BE2C (cell line): ENCODE measurements at places on chromosomes 5 and 9.

DNA sequence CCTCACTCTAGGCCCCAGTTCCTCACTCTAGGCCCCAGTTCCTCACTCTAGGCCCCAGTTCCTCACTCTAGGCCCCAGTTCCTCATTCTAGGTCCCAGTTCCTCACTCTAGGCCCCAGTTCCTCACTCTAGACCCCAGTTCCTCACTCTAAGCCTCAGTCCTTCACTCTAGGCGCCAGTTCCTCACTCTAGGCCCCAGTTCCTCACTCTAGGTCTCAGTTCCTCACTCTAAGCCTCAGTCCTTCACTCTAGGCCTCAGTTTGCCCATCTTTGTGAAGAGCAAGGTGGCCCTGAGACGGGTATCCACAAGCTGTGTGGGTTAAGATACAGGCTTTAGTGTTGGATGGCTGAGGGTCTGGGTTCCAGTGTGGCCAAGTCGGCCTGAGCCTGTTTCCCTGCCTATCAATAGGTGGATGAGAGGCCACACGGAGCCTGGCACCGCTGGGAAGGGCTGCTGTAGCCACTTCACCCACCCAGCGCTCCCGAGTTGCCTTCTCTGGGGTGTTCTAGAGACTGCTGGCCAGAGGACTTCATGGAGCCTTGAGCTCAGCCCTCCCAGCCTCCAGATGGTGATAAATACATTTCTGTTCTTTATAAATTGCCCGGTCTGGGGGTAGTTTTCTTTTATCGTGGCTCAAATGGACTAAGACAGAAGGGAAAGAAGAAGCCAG lies 150.2 kb downstream of the RXRA start:
- DNase-seq: no peak

GRCh38 chr5:178143246-178143645 lies 10.4 kb downstream of the NHP2 start:
- no peak for DNase-seq

GRCh38 chr5:103646698-103647614 lies 84.4 kb upstream of the NUDT12 start:
- DNase-seq: no peak

- DNase-seq: no peak
Measured at GRCh38 chr5:5291357-5291756, 131.1 kb upstream of the ICE1 start.

GRCh38 chr5:77867194-77867691 lies 91.1 kb upstream of the TBCA start:
- DNase-seq: no peak

DNA sequence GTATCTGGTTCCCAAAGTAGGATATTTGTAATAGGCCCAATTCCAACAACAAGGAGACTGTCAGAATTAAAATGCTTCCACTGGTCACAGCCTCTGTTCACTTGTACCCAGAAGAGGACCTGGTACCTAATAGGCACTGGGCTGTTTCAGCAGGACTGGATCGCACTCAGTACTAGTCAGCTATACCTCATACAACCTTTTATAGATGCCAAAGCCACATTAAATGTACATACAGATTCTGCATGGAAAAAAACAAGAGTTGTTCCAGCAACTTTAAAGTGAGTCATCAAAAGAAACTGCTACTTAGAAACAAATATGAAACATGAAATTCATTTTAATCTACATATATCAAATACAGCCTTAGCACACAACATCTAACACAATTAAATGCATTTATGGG lies 87.5 kb downstream of the GPR21 start:
- no peak for DNase-seq

GRCh38 chr5:77427998-77428397 lies 64.1 kb downstream of the WDR41 start:
- DNase-seq: no peak

GRCh38 chr5:43357878-43358281 lies 44.7 kb upstream of the HMGCS1 start:
- no peak for DNase-seq
